GM13976 (cell line): ENCODE measurements at places on chromosomes 2 and 18.

DNA sequence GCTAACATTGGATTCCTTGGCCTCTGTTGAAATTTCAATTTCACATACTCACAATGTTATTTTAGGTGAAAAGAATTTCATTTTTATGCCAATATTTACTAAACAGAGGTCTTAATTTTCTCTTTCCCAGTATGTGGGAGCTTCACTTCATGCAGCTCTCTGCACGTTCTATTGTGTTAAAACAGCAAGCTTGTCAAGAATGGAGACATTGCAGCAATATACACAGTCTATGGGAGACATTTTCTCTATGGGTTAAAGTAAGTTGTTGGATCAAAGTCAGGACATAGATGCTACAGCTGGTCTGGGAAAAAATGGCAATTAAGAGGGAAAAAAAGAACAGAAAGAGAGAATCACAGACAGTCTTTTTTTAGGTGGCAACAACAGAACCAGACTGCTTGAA lies 70.4 kb upstream of the ARHGAP15 start:
- no peak for DNase-seq

GRCh38 chr2:238882082-238882755 lies 34.3 kb downstream of the TWIST2 start:
- no peak for DNase-seq

GRCh38 chr2:126616606-126617069 lies 39.3 kb upstream of the GYPC start:
- DNase-seq = no peak

GRCh38 chr2:7499018-7499417 lies 581.8 kb downstream of the RNF144A start:
- no peak for DNase-seq

- DNase-seq = no peak
These were observed 86.7 kb upstream of the CTAGE1 start for GRCh38 chr18:22504251-22505030.
